Stimulated activated CD4-positive, alpha-beta T cell treated with anti-CD3 and anti-CD28 coated beads, Interleukin-1b, Interleukin-23, amount 100 ng/mL, for 1 hour (primary cell): ENCODE measurements at places on chromosomes 4 and X.

DNA sequence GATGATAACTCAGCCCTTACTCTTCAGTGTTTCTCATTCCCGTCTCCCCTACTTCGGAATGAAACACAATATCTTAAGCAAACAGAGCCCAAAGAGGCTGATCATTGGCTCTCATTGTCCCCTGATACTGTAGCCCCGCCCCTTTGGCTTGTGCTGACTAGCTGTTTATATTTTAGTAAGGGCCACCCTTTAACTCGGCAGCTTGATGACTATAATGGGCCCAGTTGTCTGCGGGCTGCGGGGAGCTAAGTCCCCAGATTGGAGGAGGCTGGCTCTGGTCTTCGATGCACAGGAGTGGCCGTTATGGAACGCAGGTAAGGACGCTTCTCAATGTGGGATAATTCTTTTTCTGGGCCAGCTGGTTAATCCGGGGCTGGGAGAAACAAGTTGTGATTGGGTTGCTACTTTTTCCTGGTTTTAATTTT is at the start of gene TRIM2:
TSS of gene TRIM2 (plus strand) at position 197 of the 425 bp plus-strand sequence. CDS start at position 285, 88 bp downstream.
- no peak for DNase-seq

DNA sequence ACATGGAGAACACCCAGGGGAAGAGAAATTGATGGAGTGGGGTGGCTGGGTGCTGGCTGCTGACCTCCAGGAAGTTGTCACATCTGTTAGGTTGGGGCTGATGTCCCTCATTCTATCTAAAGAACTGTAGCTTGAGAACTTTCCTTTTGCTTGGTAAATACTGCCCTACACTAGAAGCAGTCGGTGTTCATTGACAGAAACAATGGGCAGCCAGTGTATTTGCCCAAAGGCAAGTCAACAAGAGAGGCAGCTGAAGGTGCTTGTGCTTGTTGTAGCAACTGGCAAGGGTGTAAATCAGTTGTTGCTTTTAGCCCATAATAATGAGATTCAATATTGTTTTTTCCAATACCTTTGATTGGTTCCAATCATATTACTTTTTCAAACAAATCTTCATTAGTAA is 956 bp downstream of the TMEM154 start:
- DNase-seq = no peak

- DNase-seq = no peak
Measured at GRCh38 chr4:103158760-103159159, 39.4 kb downstream of the CENPE start.

- DNase-seq = no peak
Measured at GRCh38 chr4:70903291-70903603, 1.1 kb downstream of the MOB1B start.

- DNase-seq = no peak
Measured at GRCh38 chrX:13837290-13837745, 20.4 kb upstream of the GPM6B start.

GRCh38 chr4:5747738-5748375 is 36.9 kb downstream of the EVC start:
- DNase-seq = no peak

GRCh38 chrX:108019382-108019875 is 25.4 kb upstream of the VSIG1 start:
- no peak for DNase-seq

DNA sequence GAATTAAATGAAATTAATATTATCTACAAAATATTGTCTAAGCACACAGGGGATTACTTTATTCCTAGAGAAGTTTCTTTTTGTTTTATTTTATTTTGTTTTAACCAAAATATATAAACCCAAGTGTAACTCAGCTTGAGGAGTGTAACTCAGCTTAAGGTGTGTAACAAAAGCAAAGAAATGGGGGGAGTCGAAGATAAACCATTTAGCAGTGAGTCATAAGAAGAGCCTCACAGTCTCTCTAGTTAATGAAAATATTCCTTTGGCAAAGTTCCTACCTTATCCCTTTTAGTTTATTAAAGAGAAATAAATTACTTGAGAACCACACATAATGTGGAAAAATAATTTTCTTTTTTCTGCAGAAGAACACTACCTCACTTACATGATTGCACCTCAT is 261.8 kb downstream of the KCTD8 start:
- DNase-seq = no peak

DNA sequence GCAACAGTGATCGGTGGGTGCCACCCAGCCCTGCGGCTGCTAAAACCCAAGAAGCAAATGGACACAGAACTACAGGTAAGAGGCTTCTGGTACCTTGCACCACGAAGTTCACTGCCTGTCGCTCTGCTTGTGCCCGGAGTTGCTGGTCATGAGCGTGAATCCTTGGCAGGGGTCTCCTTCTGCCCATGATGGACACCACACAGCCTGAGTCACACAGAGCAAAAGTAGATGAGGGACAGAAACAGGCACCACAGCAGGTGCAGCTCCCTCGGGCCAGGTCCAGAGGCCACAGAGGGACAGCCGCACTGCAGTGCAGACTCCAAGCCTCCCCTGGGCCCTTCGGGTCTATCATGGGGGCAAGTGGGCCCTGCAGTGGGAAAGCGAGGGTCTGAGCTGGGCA is 22.4 kb downstream of the NAT8L start:
- no peak for DNase-seq

- DNase-seq = no peak
Measured at GRCh38 chrX:149630681-149631233, 835 bp downstream of the TMEM185A start.

- DNase-seq = no peak
Measured at GRCh38 chr4:11881947-11882346, 453.3 kb upstream of the HS3ST1 start.

- DNase-seq = no peak
Measured at GRCh38 chr4:152068866-152069265, 308.1 kb upstream of the GATB start.

DNA sequence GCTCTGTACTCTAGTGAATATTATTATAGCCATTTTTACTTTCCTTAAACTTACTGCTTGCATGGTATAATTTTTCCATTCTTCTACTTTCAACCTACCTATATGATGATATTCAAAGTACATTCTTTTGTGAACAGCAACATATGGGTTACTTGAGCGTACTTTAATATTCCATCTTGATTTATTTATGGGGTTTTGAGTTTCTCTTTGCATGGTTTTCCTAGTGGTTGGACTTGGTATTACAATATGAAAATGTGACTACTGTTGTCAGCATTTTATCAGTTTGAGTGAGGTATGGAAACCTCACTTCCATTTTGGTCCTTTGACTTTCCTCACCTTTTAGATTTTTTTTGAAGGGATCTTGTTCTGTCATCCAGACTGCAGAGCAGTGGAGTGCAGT is 35.9 kb downstream of the ADGRG4 start:
- no peak for DNase-seq

GRCh38 chr4:123398853-123399626 is 2.4 kb downstream of the SPRY1 start:
- peak; percentile 4 for DNase-seq

DNA sequence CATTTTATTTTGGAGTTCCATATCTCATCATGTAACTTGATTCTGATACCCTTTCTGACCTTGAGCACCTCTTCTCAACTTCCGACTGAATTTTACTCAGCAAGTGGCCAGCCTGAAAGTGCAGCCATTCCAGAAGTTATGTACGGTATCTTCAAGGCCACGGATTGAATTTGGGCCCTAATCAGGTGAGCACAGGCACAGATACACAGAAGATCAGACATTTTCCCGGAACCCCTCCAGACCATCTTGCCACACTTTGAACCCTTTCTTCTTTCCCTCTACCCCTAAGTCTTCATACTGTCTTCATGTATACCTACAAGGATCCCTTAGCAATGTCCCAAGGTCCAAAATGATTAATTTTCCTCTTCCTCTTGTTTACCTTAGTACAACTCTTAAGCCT is 108.2 kb downstream of the FNIP2 start:
- no peak for DNase-seq

DNA sequence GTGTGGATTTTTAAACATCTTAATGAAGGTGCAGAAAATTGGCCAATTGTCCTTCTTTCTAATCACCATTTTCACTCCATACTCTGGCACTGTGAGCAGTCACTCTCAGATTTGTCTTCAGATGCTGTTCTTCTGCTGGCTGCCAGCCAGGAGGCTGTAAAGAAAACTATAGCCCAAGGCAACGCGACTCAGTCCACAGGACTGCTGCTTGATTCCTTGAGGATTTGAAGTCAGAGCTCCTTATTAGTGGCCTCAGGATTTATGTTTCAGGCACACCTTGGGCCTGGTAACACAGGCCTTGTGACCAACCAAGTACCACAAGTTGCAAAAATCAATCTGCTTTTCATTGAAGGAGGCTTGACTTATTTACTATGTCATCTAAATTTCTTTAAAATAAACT is 342.6 kb downstream of the GPM6A start:
- no peak for DNase-seq
